Choroid plexus epithelial cell (primary cell): ENCODE measurements at places on chromosomes 7 and 10.

DNA sequence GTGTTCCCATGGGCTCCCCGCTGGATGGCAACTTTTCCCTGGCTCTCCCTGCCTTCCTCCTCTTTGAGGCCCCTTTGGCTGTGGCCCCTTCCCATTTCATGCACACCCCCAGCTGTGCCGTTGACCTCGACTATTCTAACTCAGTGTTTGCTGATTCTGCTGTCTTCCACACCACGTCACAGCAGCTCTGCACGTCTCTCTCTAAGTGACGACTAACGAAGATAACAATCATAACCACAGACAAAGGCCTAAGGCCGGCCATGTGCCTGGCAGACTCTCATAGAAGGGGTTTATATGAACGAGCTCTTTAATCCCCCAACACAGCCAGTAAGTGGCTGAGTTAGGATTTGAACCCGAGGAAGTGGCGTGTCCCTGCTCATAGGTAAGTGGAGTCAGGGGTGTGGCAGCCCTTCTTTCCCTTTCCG is 151.5 kb upstream of the SHH start:
- DNase-seq: no peak

DNA sequence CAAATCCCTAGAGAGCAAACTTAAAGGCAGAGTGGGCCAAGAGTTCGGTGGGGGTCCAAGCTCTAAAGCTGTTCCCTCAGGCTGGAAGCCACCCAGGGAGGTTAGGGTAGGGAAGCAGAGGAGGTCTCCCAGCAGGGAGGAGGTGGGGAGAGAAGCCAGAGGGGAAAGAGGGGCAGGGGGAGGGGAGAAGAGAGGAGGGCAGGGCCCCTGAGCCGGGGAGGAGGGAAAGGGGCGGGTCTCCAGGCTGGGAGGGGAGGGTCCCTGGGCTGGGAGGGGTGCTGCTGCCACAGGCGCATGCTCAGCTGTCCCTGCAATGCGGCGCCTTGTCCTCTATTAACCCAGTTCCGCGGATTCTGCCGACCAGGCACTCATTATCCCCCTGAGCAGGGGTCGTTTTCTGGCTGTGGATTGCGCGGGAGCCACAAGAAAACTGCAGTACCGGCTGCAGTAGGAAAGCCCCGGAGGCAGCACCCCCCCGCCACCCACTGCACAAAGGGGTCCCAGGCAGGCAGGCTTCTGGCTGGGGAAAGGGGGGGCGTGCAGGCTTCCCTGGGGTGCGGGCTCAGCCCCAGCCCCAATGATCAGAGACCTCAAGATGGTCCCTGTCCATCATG is 49.3 kb downstream of the CAMK2B start:
- peak; percentile 15 for DNase-seq

- no peak for DNase-seq
Measured at GRCh38 chr10:822661-823367, 108.7 kb downstream of the LARP4B start.

- no peak for DNase-seq
Measured at GRCh38 chr10:113959383-113959760, 84.3 kb upstream of the ADRB1 start.

DNA sequence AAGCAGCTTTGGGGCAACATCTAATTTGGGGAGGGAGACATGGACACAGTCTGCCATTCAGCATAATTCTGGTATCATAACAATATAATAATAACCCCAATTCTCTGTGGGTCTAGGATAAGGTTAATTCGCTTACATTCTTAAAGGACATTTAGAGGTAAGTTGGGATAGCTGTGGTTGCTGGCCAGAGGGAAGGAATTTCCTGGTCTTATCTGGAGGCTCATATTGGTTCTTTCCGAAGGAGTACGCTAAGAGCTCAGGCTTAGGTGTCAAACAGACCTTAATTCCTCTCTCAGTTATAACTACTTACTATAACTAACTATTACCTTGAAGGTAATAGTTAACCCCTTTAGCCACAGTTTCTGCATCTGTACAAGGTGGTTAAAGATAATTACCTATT is 68.8 kb downstream of the SPAG6 start:
- DNase-seq: peak; percentile 21

DNA sequence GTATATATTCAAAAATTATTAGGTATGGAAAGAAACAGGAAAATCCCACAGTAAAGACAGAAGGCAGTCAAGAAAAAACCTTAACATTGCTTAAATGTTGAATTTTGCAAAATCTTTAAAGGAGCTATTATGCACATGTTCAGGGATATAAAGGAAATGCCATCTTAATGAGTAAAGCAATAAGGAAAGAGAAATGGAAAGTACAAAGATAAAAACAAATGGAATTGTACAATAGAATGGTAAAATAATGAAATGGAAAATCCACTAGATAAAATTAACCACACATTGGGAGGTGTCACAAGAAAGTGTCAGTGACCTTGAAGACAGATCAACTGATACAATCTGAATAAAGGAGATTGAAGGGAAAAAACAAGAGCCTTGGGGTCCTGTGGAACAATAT is 82.0 kb downstream of the KIF20B start:
- DNase-seq: peak; percentile 19
